ENCODE measurements at places on chromosomes 13 and 19.

DNA sequence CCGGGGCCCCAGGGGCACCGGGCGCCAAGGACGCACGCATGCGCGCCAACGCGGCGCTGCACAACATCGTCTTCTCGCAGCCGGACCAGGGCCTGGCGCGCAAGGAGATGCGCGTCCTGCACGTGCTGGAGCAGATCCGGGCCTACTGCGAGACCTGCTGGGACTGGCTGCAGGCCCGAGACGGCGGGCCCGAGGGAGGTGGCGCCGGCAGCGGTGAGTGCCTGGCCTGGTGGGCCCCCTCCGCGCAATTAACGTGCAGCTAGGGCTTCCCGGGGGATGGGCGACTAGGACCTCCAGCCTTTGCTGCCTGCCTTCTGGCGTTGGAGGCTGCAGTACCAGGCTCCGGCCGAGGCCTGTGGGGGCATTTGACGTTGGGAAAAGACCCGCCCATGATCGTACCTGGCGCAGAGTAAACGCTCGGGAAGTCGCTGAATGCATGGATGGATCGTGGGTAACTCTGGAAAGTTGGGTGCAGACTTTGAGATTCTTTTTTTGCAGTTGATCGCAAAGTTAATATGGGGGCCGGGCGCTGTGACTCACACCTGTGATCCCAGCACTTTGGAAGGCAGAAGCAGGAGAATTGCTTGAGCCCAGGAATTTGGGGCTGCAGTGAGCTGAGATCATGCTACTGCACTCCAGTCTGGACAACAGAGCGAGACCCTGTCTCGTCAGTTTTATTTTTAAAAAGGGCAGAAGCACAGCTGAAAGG is 7.3 kb downstream of the APC2 start:
- no peaks in the 10 kb centered on the region for H3K27me3 ChIP-seq
- no peak overlapping the region for H3K27ac ChIP-seq
- H3K4me3 ChIP-seq = no peak overlapping the region
- peaks cover 10% of the 10 kb centered on the region for H3K4me1 ChIP-seq
- H3K36me3 ChIP-seq = peaks cover 5% of the 10 kb centered on the region
- no peak for DNase-seq

DNA sequence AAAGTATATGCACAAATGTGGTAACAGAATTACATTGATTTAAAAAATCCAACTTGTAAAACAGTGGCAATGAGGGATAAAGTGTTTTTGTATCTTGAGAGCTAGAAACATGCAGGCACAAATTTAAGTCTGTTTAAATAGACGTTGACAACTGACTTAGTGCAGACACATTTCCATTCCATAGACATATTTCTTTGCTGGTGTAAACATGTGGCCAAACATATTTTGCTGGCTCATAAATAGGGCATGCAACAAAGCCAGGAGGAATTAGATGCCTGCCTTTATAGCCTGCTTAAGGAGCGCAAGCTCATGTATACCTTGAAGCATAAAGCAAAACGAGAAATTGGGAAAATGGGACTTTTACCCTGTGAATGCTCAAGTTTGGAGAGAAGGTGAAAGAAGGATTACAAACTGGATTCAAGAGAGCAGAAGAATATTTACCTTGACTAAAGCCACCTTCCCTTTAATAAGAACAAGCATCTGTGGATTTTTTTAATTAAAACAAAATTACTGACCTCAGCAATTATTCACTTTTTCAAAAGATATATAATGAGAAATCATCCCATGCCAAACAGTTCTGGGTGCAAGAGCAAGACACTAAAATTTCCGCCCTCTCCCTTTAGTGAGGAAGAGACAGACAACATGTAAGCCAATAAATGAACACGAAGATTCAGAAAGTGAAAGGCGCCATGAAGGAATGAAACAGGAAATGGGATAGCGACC is 71.0 kb downstream of the DCT start:
- H3K4me3 ChIP-seq = no peak overlapping the region
- H3K36me3 ChIP-seq = no peaks in the 10 kb centered on the region
- no peaks in the 10 kb centered on the region for H3K4me1 ChIP-seq
- no peak for DNase-seq

DNA sequence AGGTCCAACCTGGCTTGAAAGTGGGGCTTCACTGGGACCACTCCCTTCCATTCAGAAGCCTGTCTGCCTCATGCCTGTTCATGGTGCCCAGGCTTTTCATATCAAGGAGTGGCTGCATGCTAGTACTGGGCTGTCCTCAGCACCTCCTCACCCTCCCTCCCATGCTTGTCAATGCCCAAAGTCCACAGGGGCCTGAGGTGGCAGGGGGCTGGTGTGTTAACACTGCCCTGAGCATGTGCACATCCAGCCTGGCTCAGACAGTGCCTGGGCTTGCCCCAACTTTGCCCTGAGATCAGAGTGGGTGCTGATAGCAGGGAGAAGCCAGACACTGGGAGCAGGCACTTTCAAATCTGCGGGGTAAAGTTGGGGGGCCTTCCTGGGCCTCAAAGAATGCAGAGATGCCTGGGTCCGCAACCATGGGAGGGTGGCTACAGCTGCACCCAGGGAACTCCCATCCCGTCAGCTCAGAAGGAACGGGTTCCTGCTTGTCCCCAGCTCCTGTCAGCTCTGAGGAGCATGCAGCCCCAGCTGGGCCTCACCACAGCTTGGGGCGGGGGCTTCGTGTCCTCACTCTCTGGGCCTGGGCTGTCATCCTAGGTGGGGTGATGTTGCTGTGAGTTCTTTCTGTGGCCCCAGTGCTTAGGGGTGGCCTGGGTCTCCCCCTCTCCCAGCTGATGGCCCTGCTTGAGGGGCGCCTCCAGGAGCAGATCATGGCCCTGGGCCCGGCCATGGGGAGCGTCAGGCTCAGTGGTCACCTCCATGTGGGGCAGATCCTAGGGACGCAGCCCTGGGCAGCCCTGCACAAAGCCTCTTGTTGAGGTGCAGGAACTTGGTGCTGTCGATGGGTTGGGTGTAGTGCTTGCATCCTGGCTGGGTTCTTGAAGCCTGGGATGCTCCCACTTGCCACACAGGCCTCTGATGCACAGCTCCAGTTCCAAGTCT is 830.6 kb upstream of the SLITRK5 start:
- H3K27me3 ChIP-seq = no peaks in the 10 kb centered on the region
- no peak overlapping the region for H3K4me3 ChIP-seq
- H3K4me1 ChIP-seq = no peaks in the 10 kb centered on the region
- no peak overlapping the region for H3K27ac ChIP-seq

DNA sequence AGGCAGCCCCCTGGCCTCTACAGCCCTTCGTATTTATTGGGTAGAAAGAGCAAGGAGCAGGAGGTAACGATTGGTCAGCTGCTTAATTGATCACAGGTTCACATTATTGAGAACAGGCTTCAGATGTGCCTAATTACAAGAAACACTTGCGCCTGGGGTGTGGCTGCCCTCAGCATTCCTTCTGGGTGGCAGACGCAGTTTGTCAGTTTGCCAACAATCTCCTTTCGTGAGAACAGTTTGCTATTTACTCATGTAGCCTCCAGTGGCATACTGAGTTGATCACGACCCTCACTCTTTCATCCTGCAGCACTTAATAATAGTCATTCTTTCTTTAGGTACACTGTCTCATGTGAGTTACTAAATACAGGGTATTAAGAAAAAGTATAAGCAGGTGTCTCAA is 985.6 kb downstream of the SLITRK5 start:
- no peak overlapping the region for H3K4me3 ChIP-seq
- H3K4me1 ChIP-seq = no peaks in the 10 kb centered on the region
- no peak for DNase-seq
- H3K27me3 ChIP-seq = no peaks in the 10 kb centered on the region

- H3K36me3 ChIP-seq = no peaks in the 10 kb centered on the region
- peaks cover 59% of the 10 kb centered on the region for H3K4me1 ChIP-seq
- no peaks in the 10 kb centered on the region for H3K27me3 ChIP-seq
- H3K4me3 ChIP-seq = peak overlapping the region; percentile 81
- H3K27ac ChIP-seq = peak overlapping the region; percentile 95
These were observed 11.7 kb downstream of the CIC start for GRCh38 chr19:42280815-42281145.

DNA sequence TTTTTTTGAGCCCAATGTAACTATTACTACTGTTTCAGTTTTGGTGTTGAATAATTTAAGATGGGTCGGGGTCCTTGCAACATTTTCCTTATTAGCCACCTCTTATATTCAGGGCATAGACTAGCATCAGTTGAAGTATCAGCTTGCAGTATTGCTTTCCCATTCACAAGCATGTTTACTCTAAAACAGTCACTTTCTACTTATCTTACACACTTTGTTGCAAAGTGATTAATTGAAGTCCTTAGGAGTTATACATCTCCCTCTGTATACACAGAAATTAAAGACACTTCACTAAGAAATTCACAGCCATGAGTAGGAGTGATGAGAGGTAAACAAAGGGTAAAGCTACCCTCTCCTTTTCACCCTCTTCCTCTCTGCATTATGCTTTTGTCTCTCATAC is 27.6 kb downstream of the SLAIN1 start:
- no peak overlapping the region for H3K27ac ChIP-seq
- no peak overlapping the region for H3K4me3 ChIP-seq
- H3K27me3 ChIP-seq = no peaks in the 10 kb centered on the region
- H3K36me3 ChIP-seq = no peaks in the 10 kb centered on the region

DNA sequence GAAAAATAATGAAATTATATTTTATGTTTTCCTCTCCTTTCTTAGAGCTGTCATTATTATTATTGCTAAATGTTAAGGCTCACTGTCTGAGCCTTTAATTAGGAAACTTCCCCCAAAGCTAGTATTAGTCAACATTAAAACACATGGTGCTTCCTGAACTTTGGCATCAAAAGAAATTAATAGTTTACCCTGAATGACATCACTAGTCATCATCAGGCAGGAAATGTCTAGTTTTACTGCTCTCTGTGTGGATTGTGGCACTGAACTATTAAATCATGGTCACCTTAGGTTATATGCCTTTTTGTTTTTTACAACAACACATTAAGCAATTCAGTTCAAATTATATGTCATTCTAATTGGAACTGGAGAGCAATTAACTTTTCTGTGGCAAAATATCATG is 595.5 kb downstream of the SLITRK1 start:
- no peaks in the 10 kb centered on the region for H3K36me3 ChIP-seq
- H3K4me3 ChIP-seq = no peak overlapping the region
- H3K4me1 ChIP-seq = no peaks in the 10 kb centered on the region

- H3K27ac ChIP-seq = no peak overlapping the region
- H3K27me3 ChIP-seq = no peaks in the 10 kb centered on the region
- no peak overlapping the region for H3K4me3 ChIP-seq
- no peak for DNase-seq
- H3K36me3 ChIP-seq = no peaks in the 10 kb centered on the region
- H3K4me1 ChIP-seq = no peaks in the 10 kb centered on the region
These were observed 2009.6 kb downstream of the OLFM4 start for GRCh38 chr13:55038230-55038629.

DNA sequence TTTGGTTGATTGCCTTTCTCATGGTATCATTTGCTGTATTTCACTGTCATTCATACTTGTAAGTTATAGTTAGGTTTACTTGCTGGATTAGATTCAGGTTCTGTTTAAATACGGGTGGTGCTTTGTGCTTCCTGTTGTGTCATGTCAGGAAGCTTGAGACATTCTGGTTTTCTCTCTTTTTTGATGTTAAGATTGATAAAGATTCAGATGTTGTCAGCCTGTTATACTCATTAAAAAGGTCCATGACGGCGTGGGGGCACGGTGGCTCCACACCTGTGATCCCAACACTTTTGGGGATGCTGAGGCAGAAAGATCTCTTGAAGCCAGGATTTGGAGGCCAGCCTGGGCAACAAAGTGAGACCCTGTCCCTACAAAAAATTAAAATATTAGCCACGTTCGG is 45.7 kb downstream of the NAA16 start:
- H3K27me3 ChIP-seq = no peaks in the 10 kb centered on the region
- no peak overlapping the region for H3K4me3 ChIP-seq
- DNase-seq = no peak
- no peak overlapping the region for H3K27ac ChIP-seq
- peaks cover 7% of the 10 kb centered on the region for H3K36me3 ChIP-seq

- no peaks in the 10 kb centered on the region for H3K36me3 ChIP-seq
- no peak overlapping the region for H3K4me3 ChIP-seq
- H3K4me1 ChIP-seq = peaks cover 5% of the 10 kb centered on the region
- DNase-seq = no peak
- H3K27ac ChIP-seq = no peak overlapping the region
These were observed 16.6 kb downstream of the PLK5 start for GRCh38 chr19:1540365-1540925.

- no peaks in the 10 kb centered on the region for H3K27me3 ChIP-seq
- H3K27ac ChIP-seq = no peak within 1 kb of the TSS
- no peak for DNase-seq
- no peak within 1 kb of the TSS for H3K4me3 ChIP-seq
- no peaks in the 10 kb centered on the region for H3K4me1 ChIP-seq
These were observed at the start of gene CEACAM1 for GRCh38 chr19:42528354-42529247. Gene CEACAM1 (minus strand): TSS chr19:42528481. CDS start chr19:42528374, 107 bp downstream.

- H3K4me3 ChIP-seq = no peak overlapping the region
- no peak for DNase-seq
- H3K4me1 ChIP-seq = no peaks in the 10 kb centered on the region
- H3K27ac ChIP-seq = no peak overlapping the region
These were observed 29.7 kb upstream of the FREM2 start for GRCh38 chr13:38657191-38657590.

GRCh38 chr13:19643652-19644051 is 10.2 kb downstream of the MPHOSPH8 start:
- H3K27me3 ChIP-seq = no peaks in the 10 kb centered on the region
- no peak overlapping the region for H3K4me3 ChIP-seq
- H3K27ac ChIP-seq = no peak overlapping the region
- H3K4me1 ChIP-seq = peaks cover 4% of the 10 kb centered on the region
- no peak for DNase-seq

DNA sequence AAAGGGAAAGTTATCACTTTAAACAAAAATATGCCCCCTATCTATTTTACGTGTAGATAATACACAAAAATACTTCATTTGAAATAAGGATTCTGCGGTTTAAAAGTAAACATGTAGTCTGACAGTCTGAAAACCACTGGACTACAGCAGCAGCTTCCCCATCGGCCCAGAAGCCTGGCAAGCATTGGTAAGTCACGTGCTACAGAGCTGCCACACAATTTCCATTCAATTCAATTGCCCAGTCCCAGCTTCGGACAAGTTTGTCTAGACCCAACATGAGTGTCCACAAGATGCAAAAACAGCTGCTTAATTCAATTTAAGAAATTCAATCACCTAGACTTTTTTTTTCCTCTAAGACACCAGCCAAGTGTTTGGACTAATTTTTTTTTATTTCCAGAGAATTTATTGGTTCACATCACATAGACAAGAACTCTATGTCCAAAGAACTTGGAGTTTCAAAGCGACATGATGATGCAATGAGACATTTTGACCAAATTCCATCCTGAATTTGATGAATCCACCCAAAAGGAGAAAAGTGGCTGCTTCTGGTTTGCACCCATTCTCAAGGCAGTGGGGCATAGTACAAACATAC is 458.9 kb downstream of the COG6 start:
- no peak for DNase-seq
- H3K4me1 ChIP-seq = peaks cover 9% of the 10 kb centered on the region
- no peaks in the 10 kb centered on the region for H3K36me3 ChIP-seq
- H3K27me3 ChIP-seq = no peaks in the 10 kb centered on the region

All from thoracic aorta (tissue), 2 donors.